Trophoblast cell (in vitro differentiated cells and primary cell): ENCODE measurements at places on chromosomes 3 and 15.

GRCh38 chr3:53890726-53891475 lies 758 bp downstream of the SELENOK start:
- peak; percentile 70 for DNase-seq

GRCh38 chr15:80105595-80105994 lies 46.1 kb downstream of the ZFAND6 start:
- DNase-seq, result no peak

DNA sequence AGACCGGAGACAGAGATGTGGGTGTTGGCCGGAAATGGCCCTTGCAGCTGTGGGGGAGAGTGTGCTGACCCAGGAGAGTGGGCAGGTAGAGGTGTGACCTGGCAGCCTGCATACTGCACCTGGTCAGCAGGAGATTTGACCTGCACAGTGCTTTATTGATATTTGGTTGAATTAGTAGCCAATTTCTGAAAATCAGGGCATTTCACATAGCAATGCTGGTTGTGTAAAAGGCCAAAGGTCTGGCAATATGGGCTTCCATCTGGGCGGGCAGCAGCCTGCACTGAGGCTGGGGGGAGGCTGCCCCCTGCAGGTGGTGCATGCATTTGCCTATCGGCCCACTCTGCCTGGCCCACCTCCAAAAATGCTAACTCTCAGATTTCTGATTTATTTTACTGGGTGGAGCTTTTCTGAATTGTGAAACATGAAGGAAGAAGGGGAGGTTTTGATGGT lies 9.4 kb upstream of the MGLL start:
- DNase-seq, result peak; percentile 65

DNA sequence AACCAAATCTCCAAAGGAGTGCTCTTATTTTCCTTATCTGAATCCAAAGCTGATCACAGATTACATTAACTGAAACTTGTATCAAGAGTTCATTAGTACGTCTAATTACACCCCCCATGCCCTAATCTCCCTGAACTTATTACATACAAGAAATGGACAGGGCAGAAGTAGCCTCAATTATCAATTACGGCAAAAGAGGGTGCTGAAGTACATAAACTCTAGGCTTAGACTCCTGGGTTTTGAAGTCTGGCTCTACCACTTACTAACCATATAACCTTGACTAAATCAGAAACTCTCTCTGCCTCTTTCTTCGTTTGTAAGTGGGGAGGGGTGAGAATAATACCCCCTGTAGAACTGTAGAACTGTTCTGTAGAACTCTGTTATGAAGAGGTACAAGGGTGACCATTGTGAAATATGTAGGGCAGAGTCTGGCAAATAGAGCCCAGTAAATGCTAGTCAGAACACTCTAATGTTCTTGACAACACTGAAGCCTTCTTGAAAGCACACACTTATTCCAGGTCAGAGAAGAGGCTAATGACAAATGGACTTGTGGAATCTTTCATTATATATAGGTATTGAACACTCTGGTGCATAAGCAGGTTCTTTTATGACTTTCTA lies 19.6 kb upstream of the OR5K4 start:
- DNase-seq, result peak; percentile 74

DNA sequence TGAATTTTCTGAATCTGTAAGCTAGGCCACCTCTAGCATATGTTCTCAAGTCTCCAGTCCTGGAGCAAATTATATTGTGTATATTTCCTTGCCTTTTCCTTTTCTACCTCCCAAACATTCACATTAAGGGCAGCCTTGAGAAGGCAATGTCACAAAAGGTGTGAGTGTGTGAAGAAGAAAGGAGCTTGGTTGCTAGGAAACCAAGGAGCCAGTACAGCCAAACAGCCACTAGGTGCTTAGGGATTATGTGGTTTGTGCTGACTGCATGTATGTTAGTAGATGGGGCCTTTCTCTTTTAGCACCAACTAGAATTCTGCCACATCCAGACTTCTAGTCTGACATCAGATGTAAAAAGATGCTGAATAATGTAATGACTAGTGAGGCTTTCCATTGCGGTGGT lies 118.8 kb upstream of the DAZL start:
- DNase-seq, result peak; percentile 72

DNA sequence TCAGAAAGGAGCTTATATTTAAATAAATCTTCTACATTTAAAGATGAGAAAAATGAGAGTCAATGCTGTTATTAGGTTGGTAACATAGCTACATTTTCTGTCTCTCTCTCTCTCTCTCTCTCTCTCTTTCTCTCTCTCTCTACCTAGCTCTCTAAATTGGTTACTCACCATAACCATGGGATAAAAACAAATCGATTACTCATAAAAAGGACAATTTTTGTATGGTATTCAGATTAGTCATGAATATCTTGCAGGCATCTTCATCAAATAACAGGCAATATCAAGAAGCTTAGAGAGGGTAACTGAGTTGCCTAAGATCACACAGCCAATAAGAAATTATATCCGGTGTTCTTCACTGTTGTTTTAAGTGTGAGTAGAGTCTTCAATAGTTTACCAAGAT lies 81.8 kb upstream of the ALCAM start:
- no peak for DNase-seq

- DNase-seq, result no peak
Observed at GRCh38 chr3:135771760-135772159, 193.8 kb upstream of the PPP2R3A start.

DNA sequence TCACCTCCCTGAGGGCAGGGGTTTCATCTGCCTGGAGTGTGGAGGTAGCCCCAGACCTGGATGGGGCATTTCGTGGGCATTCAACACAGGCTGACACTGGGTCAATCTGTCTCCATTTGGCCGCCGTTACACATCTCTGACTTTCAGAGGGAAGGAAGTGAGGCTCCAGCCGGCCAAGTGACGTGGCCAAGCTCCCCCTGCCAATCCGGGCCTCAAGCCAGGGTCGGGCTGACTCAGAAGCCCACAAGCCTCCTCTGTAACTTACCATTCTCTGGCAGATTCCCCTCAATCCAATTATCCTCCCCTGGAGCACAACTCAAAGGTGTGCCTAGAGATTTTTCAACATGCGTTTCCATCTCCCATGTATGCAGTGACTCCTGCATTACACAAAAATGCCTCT lies 227.6 kb downstream of the KLF13 start:
- DNase-seq, result no peak

GRCh38 chr3:189202583-189202982 lies 30.8 kb downstream of the TPRG1 start:
- DNase-seq, result no peak

GRCh38 chr15:91521996-91522395 lies 331.5 kb upstream of the SLCO3A1 start:
- no peak for DNase-seq

DNA sequence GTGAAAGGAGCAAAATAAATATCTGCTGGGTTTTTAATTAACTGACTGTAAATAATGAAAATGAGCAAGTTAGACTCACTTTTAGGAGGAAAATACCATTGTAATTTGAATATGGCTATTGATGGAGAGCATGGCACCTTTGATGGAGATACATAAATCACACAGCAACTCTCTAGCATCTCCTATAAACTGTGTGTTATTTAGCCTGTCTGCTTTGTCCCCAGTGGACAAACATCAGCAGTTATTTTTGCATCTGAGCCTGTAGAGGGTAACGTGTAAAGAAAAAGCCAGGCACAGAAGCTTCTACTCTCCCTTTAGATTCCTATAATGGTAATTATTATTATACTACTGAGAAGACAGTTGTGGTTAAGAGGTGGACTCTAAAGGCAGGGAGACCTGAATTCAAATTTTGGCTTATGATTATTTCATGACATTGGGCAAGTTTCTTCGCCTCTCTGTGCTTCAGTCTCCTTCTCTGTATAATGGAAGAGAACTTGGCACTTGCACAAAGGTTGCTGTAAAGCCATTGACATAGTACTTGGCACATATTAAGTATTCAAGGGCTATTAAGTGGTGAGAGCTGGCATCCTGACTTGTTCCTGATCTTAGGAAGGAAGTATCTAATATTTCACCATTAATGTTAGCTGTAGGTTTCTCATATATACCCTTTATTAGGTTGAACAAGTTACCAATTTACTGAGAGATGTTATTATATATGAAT lies 289.5 kb upstream of the TRIM42 start:
- DNase-seq, result no peak

GRCh38 chr3:32868719-32869512 lies 51.1 kb downstream of the TRIM71 start:
- peak; percentile 57 for DNase-seq

- DNase-seq, result no peak
Observed at GRCh38 chr3:124650798-124651197, 79.5 kb upstream of the UMPS start.

- no peak for DNase-seq
Observed at GRCh38 chr3:120568598-120568997, 27.5 kb upstream of the NDUFB4 start.

- no peak for DNase-seq
Observed at GRCh38 chr3:5579139-5579602, 391.7 kb downstream of the EDEM1 start.

DNA sequence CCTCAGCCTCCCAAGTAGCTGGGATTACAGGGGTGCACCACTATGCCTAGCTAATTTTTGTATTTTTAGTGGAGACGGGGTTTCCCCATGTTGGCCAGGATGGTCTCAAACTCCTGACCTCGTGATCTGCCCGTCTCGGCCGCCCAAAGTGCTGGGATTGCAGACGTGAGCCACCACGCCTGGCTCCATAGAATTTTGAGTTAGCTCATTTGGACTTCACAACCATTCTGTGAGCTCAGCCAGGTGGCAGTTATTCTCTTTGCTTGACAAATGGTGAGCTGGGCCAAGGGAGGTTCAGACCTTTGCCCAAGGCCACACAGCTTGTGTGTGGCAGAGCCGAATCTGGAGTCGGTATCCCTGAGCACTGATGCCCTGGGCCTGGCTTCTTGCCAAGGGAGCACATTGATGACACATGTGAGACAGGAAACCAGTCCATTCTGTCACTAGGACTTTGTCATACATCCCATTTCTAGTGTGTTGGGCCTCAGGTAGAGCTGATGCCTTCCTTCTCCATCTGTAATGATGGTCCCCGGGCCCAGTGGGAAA lies 17.6 kb downstream of the PODXL2 start:
- no peak for DNase-seq

DNA sequence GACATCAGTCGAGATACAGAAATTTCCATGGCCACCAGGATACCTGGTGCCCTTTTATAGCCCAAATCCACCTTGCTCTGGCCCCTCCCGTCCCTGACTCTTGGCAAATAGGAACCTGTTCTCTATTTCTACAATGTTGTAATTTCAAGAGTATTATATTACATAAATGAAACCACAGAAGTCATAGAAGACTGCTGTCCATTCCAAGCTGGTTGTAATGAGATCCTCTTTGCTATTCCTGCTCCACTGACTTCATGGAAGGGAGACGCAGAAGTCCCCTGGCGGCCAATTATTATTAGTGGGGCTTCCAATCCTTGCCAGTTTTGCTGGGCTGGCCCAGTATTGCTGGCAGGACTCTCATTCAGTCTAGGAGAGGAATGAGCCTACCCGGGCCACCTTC lies 26.6 kb downstream of the DCP1A start:
- no peak for DNase-seq

DNA sequence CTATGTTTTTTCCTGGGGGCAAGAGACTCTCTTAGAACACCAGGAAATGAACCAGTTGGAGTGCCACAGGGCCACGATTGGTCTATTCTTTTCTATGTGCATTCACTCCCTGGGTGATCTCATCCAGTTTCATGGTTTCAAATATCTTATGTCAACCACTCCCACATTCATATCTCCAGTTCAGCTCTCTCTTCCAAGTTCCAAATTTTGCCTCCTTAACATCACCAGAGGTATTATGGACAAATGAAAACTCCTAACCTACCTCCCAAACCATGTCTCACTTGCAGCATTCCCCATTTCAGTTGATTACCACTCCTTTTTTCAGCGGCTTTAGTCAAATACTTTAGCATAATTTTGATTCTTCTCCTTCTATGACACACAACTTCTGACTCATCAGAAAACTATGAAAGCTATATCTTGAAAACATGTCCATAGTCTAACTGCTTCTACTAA lies 203.1 kb upstream of the SEMA6D start:
- DNase-seq, result peak; percentile 92

- no peak for DNase-seq
Observed at GRCh38 chr3:187799942-187800641, 54.8 kb upstream of the BCL6 start.
